ENCODE measurements at places on chromosomes 5 and 9.

GRCh38 chr9:107650321-107650720, 160.8 kb upstream of the KLF4 start:
- no peaks in the 10 kb centered on the region for H3K4me1 ChIP-seq
- no peak for DNase-seq
- H3K27me3 ChIP-seq, result no peaks in the 10 kb centered on the region
- no peak overlapping the region for H3K4me3 ChIP-seq
- H3K36me3 ChIP-seq, result no peaks in the 10 kb centered on the region
- H3K27ac ChIP-seq, result no peak overlapping the region

DNA sequence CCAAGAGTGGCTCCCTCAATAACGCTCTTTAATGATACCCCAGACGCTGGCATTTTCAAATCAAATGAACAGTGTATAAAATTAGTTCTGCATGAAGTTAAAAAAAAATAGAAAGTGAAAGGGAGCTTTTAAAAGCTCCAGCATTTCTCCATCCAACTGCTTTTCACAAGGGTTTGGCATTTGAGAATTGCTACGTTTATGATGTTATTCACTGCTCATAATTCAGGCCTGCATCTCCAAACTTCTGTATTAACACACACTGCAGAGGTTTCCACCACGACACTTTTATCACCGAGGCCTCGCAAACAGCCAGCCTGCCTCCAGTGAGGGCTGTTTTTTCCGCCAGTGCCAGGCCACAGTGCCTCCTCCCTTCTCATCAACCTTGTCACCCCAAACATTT, 205.5 kb upstream of the EFNA5 start:
- H3K4me3 ChIP-seq, result no peak overlapping the region
- no peaks in the 10 kb centered on the region for H3K27me3 ChIP-seq
- peaks cover 3% of the 10 kb centered on the region for H3K36me3 ChIP-seq
- no peak overlapping the region for H3K27ac ChIP-seq
- no peak for DNase-seq

- no peaks in the 10 kb centered on the region for H3K4me1 ChIP-seq
- H3K27ac ChIP-seq, result no peak overlapping the region
- no peaks in the 10 kb centered on the region for H3K36me3 ChIP-seq
- no peaks in the 10 kb centered on the region for H3K27me3 ChIP-seq
These were observed 956.3 kb upstream of the CDH6 start for GRCh38 chr5:30237189-30237588.

DNA sequence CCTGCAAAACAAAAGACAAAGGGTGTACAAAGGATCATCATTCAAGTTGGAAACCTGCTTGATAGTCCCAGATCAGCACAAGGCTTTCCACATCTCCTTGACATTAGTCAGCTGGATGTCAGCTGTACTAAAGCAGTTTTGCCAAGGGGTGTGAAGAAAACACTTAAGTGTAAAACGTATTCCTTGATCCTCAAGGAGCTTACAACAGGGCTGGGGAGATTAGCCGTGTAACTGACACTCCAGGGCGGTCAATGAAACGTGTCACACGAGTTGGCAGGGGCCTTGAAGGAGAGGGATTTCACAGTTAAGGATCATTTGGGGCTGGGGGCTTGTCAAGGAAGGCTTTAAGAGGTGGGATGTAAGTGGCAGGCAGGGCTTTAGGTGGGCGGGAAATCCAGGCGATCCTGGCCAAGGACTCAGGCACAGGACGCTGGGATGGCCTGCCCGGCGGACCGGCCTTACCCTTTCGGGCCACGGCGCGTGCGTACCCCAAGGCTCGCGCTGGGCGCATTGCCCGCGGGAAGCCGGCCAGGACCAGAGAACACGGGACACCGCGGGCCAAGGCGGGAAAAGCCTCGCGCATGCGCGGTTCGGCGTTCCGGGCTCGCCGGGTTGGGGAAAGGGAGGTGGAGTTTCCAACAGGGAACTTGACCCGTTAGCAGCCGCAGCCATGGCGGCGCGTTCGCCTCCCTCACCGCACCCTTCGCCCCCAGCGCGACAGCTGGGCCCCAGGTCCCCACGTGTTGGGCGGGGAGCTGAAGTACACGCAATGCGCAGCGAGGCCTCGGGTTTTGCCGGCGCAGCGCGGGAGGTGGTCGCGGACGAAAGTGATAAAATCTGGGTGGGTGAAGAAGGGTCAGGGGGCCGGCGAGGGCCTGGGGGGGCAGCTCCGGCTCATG, at the start of gene CNTLN:
CNTLN (plus strand) TSS at position 645 of the 899 bp plus-strand sequence; CDS start at position 671, 26 bp downstream.
- peak within 1 kb of the TSS; percentile 86 for H3K27ac ChIP-seq
- H3K27me3 ChIP-seq, result peaks cover 8% of the 10 kb centered on the region
- no peaks in the 10 kb centered on the region for H3K36me3 ChIP-seq
- DNase-seq, result peak; percentile 53
- H3K4me3 ChIP-seq, result peak within 1 kb of the TSS; percentile 77

GRCh38 chr5:180557217-180557809, 34.0 kb downstream of the SCGB3A1 start:
- no peaks in the 10 kb centered on the region for H3K27me3 ChIP-seq
- H3K36me3 ChIP-seq, result peaks cover 65% of the 10 kb centered on the region
- H3K27ac ChIP-seq, result no peak overlapping the region
- DNase-seq, result no peak
- no peak overlapping the region for H3K4me3 ChIP-seq

- H3K27me3 ChIP-seq, result no peaks in the 10 kb centered on the region
- peaks cover 48% of the 10 kb centered on the region for H3K36me3 ChIP-seq
- H3K4me3 ChIP-seq, result no peak overlapping the region
- H3K27ac ChIP-seq, result no peak overlapping the region
- DNase-seq, result no peak
These were observed 18.3 kb downstream of the NDUFS6 start for GRCh38 chr5:1819458-1819857.

DNA sequence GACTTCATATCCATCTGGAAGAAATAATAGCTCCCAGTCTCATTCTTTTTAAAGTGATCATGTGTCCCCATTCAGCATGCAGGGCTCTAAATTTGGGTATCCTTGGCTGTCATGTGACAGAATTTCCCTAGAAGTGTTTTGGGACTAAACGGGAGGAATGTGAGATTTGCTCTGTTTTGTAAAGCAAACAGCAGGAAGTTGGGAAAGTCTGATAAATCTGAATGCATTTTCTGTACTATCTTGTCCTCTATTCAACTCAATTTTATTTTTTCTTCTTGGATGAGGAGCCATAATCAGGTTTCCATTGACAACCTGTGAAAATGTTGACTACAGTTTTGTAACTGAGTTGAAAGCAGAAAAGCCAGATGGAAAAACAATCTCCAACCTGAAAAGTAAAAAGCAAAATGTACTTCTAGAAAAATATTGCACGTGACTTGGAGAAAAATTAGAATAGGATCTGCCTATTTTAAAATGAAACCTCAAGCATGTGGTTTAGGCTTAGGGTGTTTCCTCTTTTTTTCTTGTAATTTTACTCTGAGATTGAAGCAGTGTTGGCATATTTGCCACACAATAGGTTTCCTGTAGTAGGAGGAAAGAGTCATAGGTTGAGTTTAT, 76.2 kb upstream of the IL6ST start:
- peak overlapping the region; percentile 70 for H3K4me3 ChIP-seq
- H3K36me3 ChIP-seq, result peaks cover 2% of the 10 kb centered on the region
- H3K27me3 ChIP-seq, result peaks cover 27% of the 10 kb centered on the region
- peak overlapping the region; percentile 68 for H3K27ac ChIP-seq

DNA sequence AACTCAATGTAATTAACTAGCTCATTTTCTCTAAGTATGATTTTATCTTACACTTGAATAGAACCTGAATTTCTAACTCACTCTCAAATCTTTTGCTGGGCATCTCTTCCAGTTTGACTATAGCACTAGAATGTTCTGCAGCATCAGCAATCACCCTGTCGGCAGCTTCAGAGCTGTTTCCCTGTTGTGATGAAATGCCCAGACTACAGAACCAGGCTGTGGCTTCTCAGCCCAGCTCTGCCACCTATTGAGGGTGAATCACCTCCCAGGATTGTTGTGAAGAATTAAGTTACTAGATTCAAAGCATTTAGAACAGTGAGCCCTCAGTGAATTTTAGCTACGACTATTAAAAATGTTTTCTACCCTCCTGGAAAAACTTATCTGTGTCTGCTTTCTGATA, 90.4 kb upstream of the ANKRD55 start:
- H3K27ac ChIP-seq, result no peak overlapping the region
- no peaks in the 10 kb centered on the region for H3K36me3 ChIP-seq
- no peaks in the 10 kb centered on the region for H3K27me3 ChIP-seq

DNA sequence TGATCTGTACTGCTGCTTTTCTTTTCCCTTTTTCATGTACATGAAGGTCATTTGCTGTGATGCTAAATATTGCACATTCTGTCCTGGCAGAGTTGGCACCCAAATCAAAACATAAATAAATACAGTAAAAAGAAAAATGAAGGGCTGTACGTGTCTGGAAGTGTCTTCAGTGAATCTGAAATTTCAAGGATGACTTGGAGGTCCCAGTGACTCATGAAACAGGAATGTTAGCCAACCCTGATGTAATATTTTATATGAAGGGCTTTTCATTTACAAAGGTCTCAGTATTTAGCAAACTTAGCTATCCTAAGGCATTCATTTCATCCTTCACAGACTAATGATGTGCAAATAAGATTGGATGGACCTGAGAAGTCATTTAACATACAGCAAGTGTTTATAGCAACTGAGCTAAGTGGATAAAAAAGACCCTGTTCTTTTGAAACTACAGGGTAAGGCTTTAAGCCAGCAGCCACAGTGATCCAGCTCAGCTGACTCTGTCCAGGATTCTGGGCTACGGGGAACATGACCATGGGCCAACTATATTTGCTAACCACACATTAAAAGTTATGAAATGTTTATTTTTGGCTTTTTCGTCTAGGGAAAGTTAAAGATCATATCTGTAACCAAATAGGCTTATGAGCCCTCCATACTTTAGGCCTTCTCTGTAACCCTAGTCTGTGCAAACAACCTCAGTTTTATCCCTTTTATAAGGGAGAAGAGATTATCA, 104.0 kb upstream of the DMRTA1 start:
- H3K4me1 ChIP-seq, result no peaks in the 10 kb centered on the region
- no peaks in the 10 kb centered on the region for H3K27me3 ChIP-seq
- no peak overlapping the region for H3K27ac ChIP-seq
- no peaks in the 10 kb centered on the region for H3K36me3 ChIP-seq
- DNase-seq, result no peak
- H3K4me3 ChIP-seq, result no peak overlapping the region

GRCh38 chr9:98043915-98044314, 12.6 kb upstream of the NANS start:
- no peak overlapping the region for H3K27ac ChIP-seq
- no peak overlapping the region for H3K4me3 ChIP-seq
- H3K36me3 ChIP-seq, result peaks cover 20% of the 10 kb centered on the region
- peaks cover 17% of the 10 kb centered on the region for H3K4me1 ChIP-seq
- H3K27me3 ChIP-seq, result peaks cover 3% of the 10 kb centered on the region
- no peak for DNase-seq

GRCh38 chr9:77949751-77950436, 81.7 kb downstream of the GNAQ start:
- no peak overlapping the region for H3K4me3 ChIP-seq
- no peak for DNase-seq
- H3K36me3 ChIP-seq, result peaks cover 5% of the 10 kb centered on the region
- H3K4me1 ChIP-seq, result peaks cover 40% of the 10 kb centered on the region
- no peak overlapping the region for H3K27ac ChIP-seq

DNA sequence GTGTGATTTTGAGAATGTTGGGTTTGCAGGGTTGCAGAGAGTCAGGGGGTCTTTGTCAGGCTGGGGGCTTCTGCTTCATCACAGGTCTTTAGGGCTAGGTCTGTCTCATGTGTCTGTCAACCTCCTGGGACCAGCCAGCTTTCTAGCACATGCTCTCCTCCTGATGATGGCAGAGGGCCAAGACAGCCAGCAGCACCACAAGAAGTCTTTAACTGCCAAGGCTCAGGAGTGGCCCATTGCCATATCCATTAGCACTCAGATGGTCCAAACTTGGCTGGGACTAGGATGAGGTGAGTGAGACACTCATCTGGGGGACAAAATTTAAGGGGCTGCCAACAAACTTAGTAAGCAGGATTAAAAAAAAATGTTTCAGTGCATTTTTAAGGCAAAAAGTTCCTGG, 384.2 kb upstream of the CDH10 start:
- H3K4me1 ChIP-seq, result no peaks in the 10 kb centered on the region
- H3K27me3 ChIP-seq, result no peaks in the 10 kb centered on the region
- no peak for DNase-seq
- no peak overlapping the region for H3K4me3 ChIP-seq

GRCh38 chr5:129096382-129096991, 1.9 kb downstream of the ISOC1 start:
- no peak for DNase-seq
- H3K4me1 ChIP-seq, result peaks cover 22% of the 10 kb centered on the region
- no peaks in the 10 kb centered on the region for H3K36me3 ChIP-seq
- H3K27ac ChIP-seq, result no peak overlapping the region
- peak overlapping the region; percentile 25 for H3K4me3 ChIP-seq

DNA sequence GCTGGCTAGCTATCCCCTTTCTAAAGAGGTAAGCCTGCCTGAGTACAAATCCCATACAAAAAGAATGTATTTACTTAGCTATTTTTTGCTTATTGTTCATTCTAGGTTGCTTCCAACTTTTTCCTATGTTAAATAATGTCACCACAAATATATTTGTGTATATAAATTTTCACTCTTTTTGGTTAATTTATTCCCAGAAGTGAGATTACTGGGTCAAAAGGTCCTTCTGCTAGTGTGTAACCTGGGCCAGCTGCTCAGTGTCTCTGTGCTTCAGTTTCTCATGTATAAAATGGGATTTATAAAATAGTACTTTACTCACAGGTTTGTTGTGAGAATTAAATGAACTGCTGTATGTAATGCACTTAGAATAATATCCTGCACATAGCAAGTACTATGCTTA, 23.9 kb upstream of the DMRT2 start:
- no peak overlapping the region for H3K4me3 ChIP-seq
- no peaks in the 10 kb centered on the region for H3K4me1 ChIP-seq
- no peaks in the 10 kb centered on the region for H3K36me3 ChIP-seq
- H3K27ac ChIP-seq, result no peak overlapping the region

- H3K36me3 ChIP-seq, result no peaks in the 10 kb centered on the region
- no peaks in the 10 kb centered on the region for H3K27me3 ChIP-seq
- DNase-seq, result no peak
- H3K4me3 ChIP-seq, result no peak overlapping the region
These were observed 78.0 kb downstream of the RFX3 start for GRCh38 chr9:3447788-3448187.

GRCh38 chr9:127131871-127132270, 9.4 kb upstream of the ANGPTL2 start:
- DNase-seq, result no peak
- peaks cover 21% of the 10 kb centered on the region for H3K27me3 ChIP-seq
- H3K4me1 ChIP-seq, result no peaks in the 10 kb centered on the region
- no peak overlapping the region for H3K4me3 ChIP-seq

GRCh38 chr9:80144856-80145255, 573.1 kb downstream of the TLE4 start:
- H3K27ac ChIP-seq, result no peak overlapping the region
- no peak for DNase-seq
- no peaks in the 10 kb centered on the region for H3K27me3 ChIP-seq
- no peak overlapping the region for H3K4me3 ChIP-seq

GRCh38 chr5:39843767-39844166, 419.0 kb upstream of the DAB2 start:
- no peak overlapping the region for H3K4me3 ChIP-seq
- peaks cover 10% of the 10 kb centered on the region for H3K27me3 ChIP-seq
- H3K4me1 ChIP-seq, result no peaks in the 10 kb centered on the region

GRCh38 chr5:5667136-5667554, 244.7 kb downstream of the ICE1 start:
- H3K27me3 ChIP-seq, result peaks cover 2% of the 10 kb centered on the region
- DNase-seq, result no peak
- no peaks in the 10 kb centered on the region for H3K36me3 ChIP-seq
- no peak overlapping the region for H3K27ac ChIP-seq

GRCh38 chr9:130981002-130981755, 27.8 kb upstream of the LAMC3 start:
- H3K4me1 ChIP-seq, result no peaks in the 10 kb centered on the region
- no peaks in the 10 kb centered on the region for H3K27me3 ChIP-seq
- DNase-seq, result no peak
